ENCODE measurements at places on chromosomes 12 and 14.

DNA sequence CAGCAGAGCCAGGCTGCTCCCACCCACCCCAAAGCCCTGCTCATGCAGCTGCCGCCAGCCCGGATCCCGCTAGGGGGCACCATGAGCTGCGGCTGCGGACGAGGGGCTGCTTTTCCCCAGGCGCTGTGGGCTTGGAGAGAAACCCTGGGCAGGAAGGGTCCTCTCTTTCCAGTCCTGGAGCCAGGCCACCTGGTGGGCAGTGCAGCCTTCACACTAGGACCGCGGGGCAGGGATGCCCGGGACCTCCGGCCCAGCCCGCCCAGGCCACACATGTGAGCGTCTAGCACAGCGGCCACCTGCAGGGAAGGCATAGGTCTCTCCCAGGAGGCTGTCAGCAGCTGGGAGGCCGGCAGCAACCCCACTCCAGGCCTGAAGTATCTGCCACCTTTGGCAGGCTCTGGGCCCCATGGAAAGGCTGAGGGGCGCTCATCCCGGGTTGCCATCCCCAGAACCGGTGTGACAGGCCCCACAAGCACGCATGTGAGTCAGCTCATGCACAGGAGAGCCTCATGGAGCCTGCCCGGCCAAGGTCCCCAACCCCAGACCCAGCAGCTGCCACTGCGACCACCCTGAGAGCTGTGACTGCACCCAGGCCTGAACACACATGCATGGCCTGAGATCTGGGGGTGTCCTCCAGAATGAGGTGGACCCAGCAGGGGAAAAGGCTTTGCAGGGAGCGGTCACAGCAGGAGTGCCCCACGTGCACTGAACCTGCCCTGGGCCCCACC is 280.0 kb upstream of the RTL1 start:
- no peak for DNase-seq

- DNase-seq: no peak
These were observed 51.4 kb downstream of the WSCD2 start for GRCh38 chr12:108180255-108181094.

GRCh38 chr14:89992273-89992672 is 36.5 kb downstream of the TDP1 start:
- DNase-seq: no peak

DNA sequence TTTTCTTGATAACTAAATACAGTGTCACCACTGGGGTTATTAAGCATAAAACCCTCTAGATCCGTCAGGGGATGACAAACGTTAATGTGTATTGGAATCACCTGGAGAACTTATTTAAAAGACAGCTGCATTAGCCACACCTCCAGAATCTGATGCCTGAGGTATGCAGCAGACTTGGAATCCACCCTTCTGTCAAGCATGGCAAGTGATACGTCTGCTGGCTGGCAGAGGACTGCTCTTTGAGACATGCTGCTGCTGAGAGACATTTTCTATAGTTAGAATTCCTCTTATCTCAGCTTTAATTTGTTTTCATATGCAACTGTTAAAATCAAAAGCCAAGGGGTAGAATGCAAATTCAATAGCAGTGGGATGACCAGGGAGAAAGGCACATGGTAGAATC is 496.3 kb downstream of the NELL2 start:
- no peak for DNase-seq

- no peak for DNase-seq
These were observed 563.9 kb upstream of the TMEM132C start for GRCh38 chr12:127703026-127703425.

DNA sequence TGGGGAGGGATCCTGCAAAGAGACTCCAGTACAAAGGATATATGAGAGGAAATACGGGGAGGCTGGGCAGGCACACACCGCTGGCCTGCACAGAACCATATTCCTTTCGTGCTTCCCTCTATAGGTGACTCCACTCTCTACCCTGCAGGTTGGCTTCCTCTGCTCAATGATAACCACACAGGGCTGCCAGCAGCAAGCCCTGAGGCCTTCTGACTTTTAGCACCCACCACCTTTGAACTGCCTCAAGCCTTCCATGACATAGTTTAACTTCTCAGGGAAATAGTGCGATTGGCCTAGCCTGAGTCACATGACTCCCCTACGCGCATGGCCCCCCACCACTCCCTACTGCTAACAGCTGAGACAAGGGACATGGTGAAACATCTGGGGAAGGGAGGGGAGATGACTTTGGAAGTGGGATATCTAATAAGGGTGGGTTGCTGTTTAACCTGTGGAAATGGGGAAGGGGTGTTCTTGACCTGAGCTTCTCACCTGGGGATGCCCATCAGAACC is 3.0 kb upstream of the FOXN3 start:
- DNase-seq: no peak

GRCh38 chr14:52801014-52801712 is 9.8 kb upstream of the GNPNAT1 start:
- no peak for DNase-seq

DNA sequence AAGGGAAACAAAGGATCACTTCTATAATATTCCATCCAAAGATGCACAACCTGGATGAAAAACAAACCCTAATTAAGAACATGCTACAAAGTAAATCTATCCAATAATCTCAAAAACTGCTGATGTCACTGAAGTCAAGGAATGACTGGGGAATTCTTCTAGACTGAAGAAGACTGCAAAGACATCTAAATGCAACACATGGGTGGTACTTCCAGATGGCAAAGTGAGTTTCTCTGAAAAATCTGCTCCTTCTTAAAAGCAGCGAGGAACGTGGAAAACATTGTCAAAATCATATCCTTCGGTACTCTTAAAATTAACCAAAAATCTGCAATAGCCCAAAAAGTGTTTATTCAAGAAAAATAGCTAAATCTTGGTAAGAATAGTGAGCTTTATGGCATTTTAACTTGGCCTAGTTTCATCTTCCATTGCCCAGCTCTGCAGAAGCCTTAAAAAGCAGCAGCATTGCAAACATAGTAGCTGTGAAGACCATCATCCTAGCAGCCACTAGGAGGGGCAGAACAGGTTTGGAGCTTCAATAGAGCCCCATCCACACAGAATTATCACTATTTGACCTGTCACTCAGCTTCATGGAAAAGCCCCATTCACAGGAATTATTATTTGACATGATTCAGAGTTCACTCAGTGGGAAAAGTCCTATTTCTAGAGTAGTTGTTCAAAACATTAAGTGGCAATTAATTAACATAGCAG is 7.4 kb downstream of the CLEC14A start:
- DNase-seq: no peak

DNA sequence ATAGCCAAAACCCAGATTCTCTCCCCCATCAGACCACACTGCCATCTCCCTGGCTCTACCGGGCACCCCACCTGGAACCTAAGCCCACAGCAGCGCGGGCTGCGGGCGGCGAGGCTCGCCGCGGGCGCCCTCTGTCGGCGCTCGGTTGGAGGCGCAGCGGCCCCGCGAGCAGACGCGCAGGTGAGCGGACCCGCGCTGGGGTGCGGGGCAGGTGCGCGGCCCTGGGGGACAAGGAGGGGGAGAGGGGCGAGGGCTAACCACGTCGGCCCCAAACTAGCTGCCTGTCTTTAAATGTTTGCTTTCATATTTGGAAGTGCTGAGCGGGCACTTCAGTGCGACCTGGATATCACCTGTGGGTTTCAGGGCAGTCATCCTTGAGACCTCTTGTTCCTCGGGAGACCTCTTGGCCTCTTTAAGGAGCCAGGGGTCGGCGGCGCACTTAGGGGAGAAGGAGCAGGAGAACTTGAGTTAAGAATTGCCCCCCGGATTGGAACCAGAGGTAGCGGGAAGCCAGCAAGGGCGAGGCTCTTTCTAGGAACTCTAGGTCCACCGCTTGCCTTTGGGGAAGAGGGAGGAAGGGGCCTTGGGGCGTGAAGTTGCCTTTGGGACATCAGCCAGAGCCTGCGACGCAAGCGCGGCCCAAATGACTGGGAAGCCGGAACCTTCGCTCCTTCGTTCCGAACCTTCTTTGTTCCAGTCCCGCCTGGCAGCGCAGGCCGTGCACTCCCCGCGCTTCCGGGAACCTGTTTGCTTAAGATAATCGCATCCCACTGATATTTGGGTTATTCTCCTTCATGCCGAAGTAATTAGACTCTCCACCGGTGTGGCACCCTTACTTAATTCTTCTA is 78.7 kb downstream of the NEDD1 start:
- DNase-seq: peak; percentile 56

DNA sequence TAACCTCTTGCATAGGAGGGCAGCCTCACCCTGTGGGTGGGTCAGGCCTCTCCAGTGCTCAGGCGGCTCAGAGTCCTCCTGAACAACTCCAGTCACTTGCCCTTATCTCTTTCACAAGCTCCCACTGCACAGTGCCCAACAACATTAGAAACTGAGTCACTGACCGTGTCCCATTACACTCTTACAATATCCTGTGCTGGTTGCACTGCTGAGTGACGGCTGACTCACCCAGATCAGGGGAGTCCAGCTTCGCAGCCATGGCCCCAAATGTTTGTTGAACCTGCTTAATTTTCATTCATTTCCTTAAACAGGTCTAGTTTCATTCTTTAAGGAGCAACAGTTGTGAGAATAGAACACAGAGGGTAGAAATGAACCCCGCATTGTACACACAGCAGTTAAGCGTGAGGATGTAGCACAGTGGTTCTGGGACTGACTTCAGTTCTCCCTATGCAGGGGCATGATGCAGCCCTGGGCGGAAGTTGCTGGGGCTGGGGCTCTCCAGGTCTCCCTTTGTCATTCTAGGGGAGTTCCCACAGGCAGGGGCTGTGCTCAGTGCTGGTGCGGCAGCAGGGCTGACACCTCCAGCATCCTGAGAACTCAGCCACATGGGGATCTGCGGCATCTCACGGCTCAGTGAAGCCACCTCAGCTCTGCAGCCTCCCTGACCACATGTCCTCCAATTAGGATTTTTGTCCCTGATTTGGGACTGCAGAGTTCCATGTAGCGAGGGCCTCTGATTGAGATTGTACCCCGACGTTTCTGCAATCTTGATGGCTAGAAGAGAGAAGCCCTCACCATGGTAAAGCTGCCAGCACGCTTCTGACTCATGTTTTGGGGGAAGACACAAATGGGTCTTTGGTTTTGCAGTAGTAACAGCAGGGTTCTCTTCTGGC is 16.1 kb downstream of the GPR68 start:
- DNase-seq: peak; percentile 88

- peak; percentile 70 for DNase-seq
These were observed 204.0 kb upstream of the FOXN3 start for GRCh38 chr14:89621009-89621421.

DNA sequence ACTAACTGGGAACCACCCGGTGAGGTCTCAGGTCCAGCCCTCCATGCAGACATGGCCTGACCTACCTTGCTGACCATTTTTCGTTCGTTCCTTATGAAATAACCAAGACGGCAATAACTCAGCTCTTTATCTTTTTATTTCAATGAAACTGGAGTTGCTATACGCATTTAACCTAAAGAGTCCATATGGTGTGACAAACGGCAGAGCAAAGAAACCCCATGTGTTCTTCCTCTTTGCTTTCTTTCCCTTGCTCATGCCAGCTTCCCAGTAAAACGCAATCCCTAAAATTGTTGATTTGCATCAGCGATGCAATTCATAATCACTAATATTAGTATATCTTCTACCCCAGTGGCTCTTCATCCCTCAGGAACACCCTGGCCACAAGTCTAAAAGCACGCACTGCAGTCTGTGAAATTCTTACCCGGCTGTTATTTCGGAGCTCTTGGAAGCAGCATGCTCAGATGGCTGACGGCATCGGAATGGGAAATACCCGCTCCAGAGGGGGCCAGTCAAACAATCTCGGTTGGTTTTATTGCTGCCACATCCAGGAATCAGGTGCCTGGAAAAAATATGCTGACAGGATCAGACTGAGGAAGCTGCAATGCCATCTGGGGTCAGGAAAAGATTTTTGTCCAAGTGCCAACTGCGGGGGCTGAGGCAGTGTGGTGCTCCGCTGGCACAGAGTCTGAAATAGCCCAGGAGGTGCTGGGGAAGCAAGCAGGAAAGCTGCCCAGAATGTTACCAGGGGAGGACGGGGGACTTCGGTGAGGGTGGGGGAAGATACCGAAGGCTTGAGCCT is 28.2 kb upstream of the KCNA1 start:
- no peak for DNase-seq

DNA sequence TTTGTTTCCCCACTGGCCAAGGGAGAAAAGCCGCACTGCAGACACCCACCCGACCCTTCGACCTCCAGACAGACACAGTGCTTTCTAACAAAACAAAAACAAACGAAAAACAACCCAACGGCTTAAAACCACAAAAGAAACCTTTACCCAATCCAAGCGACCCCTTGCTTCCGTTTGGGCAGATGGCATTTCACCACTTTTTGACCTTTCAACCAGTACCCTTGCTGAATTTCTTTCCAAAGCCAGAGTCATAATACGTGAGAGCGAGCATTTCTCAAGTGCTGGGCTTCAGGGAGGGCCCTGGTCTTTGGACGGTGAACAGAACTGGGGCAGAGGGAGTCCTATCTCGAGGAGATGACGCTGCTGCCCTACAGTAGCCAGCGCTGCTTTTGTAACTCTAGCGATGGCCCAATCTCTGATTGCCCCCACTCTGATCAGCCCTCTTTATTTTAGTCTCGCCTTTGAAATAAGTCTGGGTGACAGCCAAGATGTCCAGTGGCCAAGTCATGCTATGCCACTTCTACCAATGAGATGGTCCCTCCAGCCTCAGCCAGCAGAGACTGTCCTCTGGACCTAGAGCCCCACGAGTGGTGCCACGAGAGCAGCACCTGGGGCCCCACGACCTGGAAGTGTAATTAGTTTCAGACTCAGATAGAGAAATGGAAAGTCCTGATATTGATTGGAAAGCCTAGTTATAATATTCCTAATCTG is 21.9 kb upstream of the ADIPOR2 start:
- no peak for DNase-seq

- no peak for DNase-seq
These were observed 918.7 kb downstream of the AACS start for GRCh38 chr12:125983784-125984500.

DNA sequence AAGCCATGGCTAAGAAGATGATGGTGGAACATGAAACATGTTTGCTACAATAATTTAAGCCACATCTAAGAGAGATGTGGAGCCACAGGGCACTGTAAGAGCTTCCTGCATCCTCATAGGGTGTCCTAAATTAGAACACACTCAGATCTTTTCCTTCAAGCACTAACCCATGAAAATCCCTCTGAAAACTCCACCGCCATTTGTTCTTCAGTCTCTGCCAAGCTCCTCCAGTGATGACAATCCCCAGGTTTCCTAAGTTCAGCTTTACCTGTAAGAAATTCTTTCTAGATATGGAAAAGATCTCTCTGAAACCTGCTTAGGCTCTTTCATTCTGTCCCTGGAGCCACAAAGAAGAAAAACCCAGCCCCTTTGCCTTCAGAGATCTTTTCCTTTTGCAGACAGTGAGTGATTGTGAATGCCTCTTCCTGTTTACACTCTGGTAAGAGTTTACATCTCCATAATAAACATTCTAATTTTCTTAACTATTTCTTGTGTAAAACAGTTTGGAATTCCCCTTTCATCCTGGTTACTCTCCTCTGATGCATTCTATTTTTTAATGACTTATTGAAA is 907.2 kb downstream of the VRK1 start:
- no peak for DNase-seq

DNA sequence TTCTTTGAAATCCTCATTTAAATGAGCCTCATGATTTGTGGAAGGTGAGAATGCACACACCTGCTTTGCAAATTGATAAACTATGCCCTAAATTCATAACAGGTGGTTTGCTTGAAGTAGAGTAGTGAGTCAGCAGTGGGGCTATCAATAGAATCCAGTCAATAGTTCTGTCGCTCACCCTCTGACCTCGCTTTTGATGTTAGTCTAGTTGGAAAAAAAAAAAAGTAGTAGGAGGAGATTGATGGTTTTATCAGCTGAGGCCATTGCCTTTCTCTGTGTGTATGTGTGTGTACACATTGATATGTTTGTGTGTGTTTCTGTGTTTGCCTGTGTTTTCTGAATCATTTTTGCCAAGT is 267.3 kb downstream of the SNAPC1 start:
- no peak for DNase-seq

Data from stimulated activated CD8-positive, alpha-beta memory T cell treated with anti-CD3 and anti-CD28 coated beads, Interleukin-4, amount 100 ng/mL, for 48 hours (primary cell).